ENCODE measurements at places on chromosomes 7 and 10.

- no peak for DNase-seq
Observed at GRCh38 chr7:520503-521161, 986 bp upstream of the PDGFA start.

- no peak for DNase-seq
Observed at GRCh38 chr7:112361154-112361553, 89.1 kb upstream of the IFRD1 start.

- no peak for DNase-seq
Observed at GRCh38 chr7:67470256-67470751, 473.7 kb downstream of the TYW1 start.

GRCh38 chr10:25786161-25786560, 147.9 kb upstream of the MYO3A start:
- no peak for DNase-seq

DNA sequence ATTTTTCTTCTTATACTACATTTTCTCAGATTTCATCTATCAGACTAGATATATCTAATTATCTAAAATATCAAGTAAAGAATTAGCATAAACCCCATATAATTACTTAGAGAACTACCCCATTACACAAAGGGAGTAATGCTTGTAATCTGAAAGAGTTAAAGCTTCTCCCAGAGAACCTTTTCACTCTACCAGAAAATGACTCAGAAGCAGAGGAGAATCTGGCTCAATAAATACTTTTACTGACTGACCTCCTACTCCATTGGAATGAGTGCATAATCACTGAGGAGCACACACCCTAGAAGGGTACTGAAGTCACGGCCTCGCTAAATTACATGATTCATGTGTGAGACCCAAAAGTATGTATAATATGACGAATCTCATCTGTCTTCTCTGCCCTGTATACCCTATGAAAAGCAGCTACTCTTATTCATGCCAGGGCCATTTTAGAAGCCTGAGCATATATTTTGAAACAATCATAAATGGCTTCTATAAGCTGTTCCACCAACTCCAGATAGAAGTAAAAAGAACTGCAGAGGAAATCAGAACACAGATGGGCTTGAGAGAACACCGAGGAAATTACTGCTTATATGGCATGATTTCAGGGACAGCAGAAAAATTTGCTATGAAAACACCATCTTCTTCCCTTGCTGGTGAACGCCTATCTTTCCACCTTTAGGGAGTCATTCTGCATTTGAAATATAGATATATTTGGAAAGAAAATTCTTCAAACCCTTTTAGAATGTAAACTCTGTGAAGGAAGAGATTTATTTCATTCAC, 32.7 kb downstream of the DNMBP start:
- no peak for DNase-seq

- no peak for DNase-seq
Observed at GRCh38 chr7:109246330-109247077, 676.8 kb downstream of the DNAJB9 start.

DNA sequence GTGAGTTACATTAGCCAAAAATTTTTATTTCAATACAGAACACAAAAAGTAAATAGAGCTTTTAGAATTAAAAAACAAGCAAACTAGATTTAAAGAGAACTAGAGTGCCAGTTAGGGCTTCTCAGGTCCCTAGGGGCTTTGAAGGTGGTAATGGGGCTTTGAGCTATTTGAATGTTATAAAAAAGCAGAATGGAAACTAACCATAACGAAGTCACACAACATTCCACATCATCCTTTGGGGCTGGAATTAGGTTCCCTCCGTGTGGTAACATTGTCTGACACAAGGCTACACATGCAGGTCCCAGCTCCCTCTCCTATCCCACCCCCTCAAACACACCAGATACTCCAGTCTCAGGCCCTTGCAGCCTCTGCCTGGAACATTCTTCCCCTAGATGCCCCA, 15.3 kb downstream of the JAZF1 start:
- DNase-seq, result no peak

DNA sequence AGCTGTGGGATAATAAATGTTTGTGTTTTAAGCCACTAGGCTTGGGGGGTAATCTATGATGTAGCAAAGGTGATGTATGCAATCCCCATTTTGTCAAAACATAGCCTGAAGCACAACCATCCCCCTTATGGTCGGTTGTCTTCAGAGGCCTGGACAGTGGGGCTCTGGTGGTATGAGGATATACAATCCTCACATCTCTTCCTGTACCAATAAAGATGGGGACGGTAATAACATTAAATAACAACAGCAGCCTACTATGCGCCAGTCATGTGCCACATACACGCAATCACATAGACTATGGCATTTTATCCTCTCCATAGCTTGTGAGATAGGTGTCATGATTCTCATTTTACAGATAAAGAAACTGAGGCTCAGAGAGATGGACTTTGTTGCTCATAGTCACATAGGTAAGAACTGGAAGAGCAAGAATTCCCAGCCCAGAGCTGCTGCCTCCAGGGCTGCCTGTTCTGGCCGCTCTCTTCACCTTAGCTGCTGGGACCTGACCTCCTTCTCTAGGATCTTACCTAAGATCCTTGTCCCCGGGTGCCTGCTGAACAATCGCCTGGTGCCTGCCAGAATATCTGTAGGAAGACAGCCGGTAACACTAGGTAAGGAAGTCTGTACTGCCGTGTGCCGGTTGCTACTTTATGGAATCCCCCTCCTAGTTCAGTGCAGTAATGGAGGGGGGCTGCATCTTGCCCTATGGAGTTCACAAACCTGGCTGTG, 108.6 kb downstream of the ARHGAP22 start:
- no peak for DNase-seq

DNA sequence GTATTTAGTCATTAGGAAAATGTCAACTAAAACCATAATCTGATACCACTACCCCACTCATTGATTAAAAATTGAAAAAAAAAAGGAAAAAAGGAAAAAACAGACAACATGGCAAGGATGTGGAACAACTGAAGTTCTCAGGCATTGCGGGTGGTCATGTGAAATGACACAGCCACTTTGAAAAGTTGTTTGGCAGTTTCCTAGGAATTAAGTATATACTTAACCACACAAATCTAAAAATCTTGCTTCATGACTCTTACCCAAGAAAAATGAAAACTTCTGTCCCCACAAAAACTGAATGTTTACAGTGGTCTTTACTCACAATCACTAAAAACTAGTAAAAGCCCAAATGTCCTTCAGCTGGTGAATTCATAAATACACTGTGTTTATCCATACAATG, 254.5 kb downstream of the AHR start:
- DNase-seq, result no peak

- DNase-seq, result no peak
Observed at GRCh38 chr7:122416336-122416735, 111.8 kb upstream of the FEZF1 start.

- no peak for DNase-seq
Observed at GRCh38 chr7:39616138-39616537, 7.2 kb upstream of the RALA start.

- DNase-seq, result no peak
Observed at GRCh38 chr7:27199849-27200760, at the start of gene HOXA13. TSS of gene HOXA13 (minus strand) at chr7:27200091. CDS start at chr7:27200077, 14 bp downstream.

DNA sequence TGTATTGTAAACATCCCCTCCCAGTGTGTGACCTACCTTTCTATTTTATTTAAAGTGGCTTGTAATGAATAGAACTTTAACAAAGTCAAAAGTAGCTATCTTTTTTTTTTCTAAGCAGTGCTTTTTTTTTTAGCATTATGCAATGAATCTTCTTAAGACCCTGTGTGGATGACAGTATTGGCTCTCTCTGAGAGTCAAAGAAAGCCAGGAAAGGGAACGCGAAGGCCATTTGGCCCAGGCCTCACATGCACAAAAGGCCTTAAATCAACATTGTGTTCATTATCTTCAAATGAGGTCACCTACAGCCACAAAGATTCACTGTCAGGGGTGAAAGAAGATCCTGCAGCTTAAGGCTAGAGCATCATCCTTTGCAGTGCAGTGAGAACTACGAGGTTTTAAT, 721.5 kb downstream of the GRID1 start:
- DNase-seq, result no peak

- DNase-seq, result no peak
Observed at GRCh38 chr7:6367701-6368211, 80.0 kb downstream of the DAGLB start.

DNA sequence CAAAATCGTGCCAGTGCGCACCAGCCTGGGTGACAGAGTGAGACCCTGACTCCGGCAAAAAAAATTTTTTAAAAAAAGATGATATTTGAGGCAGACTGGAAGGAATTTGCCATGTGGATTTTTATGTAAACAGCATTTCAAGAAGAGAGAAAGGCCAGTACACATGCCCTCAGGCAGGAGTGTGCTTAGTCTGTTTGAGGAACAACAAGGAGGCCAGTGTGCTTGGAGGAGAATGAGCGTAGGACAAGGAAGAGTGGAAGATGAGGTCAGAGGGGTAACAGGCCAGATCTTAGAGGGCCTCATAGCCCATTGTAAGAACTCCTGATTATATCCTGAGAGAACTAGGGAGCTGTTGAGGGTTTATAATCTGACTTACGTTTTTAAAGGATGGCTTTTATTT, 17.2 kb upstream of the STRIP2 start:
- DNase-seq, result no peak

DNA sequence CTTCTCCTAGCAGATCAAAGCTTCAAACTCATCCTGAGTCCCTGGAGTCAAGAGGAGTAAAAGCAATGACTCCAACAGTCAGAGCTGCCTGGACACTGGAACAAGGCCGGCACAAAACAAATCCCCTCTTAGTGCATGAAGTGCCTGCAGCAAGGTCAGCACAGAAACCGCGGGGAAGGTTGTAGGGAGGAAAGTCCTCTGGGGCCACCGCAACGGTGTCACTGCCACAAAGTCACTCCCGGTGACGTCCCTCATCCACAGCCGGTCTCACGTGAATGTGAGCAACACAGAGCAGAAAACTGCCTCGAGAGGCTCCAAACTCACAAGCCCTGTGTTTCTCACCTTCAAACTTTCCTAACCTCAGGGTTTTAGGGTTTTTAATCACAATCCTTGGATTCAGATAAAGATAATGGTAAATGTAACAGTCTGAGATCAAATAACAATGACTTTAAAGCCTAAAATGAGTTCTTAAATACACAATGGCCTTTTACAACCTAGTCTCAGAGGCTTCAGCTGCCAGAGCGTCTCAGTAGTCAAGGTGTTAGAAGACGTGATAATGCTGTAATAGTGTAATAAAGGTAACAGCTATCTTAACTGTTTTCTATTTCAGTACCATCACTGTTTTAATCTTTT, 274.3 kb downstream of the ZMYND11 start:
- DNase-seq, result no peak

GRCh38 chr10:70445718-70446657, 4.5 kb upstream of the NODAL start:
- DNase-seq, result no peak

DNA sequence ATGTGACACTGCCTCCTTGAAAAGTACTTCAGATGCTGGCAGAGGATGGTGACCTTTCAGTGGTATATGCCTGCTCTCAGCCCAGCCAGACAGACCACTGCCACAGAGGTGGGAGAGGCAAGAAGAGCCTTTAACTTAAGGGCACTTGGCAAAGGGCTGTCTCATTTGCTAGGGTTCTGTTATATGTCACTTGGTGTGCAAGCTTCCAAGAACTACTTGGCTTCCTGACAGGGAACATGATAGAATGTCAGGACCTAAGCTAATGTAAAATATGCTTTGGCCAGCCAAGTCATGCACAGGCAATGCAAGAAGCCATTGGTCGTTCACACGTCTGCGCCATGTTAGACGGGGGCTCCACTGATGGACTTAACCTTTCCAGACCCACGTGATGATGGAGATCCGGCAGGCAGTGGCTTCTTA, 54.7 kb downstream of the RBM20 start:
- no peak for DNase-seq

DNA sequence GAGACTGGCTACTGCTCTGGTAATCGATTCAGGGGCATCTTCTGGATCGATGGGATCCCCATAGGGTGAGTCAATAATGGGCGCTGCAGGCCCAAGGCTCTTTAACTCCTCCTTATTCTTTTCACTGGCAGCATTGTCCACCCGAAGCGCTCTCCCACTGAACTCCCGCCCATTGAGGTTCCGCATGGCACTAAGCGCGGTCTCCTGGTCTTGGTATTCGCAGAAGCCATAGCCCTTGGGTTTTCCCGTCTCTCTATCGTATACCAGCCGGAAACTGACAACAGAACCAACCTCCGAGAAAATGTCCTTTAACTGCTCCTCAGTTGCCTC, 285 bp downstream of the CSTF2T start:
- DNase-seq, result no peak

DNA sequence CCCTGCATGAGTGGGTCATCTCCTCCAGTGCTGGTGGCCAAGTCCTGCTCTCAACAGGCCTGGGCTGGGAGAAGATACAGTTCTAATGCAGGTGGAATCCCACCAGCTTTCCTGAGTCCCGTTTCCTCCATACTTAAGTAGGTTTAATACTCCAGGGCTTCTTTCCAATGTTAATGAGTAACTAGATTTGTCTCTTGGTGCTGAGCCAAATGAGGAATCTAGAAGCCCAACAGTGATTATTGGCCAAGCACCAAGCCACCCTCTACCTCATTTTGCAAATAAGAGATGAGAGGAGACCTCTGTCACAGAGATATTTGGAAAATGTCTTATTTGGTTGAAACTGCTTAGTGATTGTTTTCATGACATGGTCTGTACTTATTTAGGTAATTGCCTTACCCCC, 37.1 kb downstream of the STARD3NL start:
- no peak for DNase-seq

DNA sequence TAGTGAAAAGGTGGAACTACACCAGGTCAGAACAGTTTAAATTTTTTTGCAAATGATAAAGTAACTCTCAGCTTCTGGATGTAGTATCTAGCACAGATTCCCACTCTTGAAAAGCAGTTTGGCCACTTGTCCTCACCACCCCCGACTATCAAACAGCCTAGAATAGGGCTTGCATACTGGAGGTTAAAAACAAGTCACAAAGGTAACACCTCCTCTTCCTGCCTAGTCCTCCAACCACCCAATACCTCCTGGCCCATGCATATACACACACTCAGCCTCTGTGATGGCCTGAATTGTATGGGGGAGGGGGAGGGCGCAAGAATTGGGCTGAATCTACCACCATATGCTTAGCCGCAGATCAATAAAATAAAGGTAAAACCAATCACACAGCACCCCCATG, 5.7 kb downstream of the SKAP2 start:
- no peak for DNase-seq

- no peak for DNase-seq
Observed at GRCh38 chr10:5125315-5126044, 31.3 kb downstream of the AKR1C3 start.

DNA sequence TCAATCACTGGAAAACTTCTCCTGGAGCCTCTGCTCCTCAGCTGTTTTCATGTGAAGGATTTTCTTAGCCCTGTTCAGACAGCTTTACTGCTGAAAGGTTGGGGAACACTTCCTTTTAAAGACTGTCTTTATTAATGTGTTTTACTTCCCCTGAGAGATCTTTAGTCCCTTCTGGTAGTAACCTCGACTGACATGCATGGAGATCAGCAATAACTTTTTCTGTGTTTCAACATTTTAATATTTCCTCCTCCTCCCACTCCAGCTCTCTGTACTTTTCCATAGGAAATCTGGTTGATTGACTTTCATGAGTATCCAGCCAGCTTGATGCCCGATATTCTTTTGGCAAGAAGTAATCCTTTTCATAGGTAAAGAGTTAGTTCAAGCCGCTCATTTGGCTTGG, 62.7 kb upstream of the STRIP2 start:
- no peak for DNase-seq

GRCh38 chr10:110303681-110304080, 1.0 kb downstream of the SMNDC1 start:
- DNase-seq, result no peak

Measured in activated CD4-positive, alpha-beta T cell treated with anti-CD3 and anti-CD28 coated beads, Interleukin-2, amount 50 U/mL, for 1 hour (primary cell).